Tongue (tissue), 3 donors: ENCODE measurements at places on chromosomes 5 and 9.

- peak; percentile 17 for DNase-seq
These were observed 169.9 kb downstream of the FANCC start for GRCh38 chr9:95147452-95148207.

GRCh38 chr5:1472964-1473628 is 27.9 kb upstream of the SLC6A3 start:
- DNase-seq = no peak

DNA sequence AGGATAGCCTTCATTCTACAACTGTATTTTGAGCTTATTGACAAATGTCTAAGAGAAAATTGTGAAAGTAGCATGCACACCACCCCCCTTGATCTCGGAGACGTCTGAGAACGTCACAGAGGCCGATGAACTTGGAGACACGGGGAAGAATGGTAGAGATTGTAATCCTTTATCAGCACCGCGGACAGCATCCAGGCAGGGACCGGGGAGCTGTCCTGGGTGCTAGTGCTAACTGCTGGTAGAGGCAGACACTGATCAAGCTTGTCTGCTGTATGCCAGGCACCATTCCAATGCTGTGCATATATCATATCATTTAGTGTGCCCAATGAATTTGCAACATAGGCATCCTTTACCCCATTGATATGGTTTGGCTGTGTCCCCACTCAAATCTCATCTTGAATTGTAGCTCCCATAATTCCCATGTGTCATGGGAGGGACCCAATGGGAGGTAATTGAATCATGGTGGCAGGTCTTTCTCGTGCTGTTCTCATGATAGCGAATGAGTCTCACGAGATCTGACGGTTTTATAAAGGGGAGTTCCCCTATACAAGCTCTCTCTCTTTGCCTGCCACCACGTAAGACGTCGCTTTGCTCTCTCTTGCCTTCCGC is 98.8 kb downstream of the LHX2 start:
- DNase-seq = peak; percentile 93

- no peak for DNase-seq
These were observed 92.5 kb upstream of the RARS1 start for GRCh38 chr5:168393773-168394172.

DNA sequence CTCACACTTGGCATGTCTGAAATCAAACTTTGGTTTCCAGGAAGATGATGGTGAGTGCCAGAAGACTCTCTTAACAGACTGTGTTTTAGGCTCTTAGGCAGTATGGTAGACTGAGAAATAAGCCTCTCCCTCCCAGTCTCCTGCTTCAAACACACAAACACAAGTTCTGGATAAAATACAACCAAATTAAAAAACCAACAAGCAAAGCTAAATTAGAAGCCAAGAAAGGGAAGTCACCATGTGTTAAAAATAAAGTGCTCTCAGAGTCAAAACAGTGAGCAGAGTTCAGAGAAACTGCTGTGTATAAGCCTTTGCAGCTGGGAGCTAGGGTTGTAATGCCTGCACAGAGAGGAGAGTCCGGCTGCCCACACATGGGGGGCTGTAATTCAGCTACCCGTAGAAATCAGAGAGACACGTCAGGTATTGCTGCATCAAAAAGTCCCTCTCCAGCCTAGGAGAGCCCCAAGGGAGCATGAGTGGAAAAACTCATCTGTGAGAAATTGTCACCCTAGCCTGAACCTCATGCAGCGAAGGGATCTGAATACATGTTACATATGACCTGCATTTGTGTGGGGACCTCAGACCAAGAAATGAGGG is 62.6 kb downstream of the ANGPTL2 start:
- DNase-seq = peak; percentile 45

DNA sequence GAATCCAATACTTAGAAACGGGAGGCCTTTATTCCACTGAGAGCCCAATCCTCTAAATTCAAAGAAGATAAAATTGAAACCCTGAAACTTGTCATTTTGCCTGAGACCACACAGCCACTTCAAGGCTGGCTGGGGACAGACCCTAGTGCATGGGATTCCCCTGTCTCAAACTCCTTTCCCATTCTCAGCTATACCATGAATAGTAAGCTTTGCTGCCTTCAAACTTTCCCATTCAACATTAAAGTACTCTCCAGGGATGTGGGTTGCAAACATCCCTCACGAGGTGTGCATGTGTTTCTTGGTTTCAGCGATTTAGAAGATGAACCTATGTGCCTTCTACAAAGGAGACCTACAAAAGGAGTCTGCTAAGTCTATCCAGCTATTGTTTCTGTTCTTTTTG is 64.6 kb downstream of the GABRB2 start:
- DNase-seq = no peak

DNA sequence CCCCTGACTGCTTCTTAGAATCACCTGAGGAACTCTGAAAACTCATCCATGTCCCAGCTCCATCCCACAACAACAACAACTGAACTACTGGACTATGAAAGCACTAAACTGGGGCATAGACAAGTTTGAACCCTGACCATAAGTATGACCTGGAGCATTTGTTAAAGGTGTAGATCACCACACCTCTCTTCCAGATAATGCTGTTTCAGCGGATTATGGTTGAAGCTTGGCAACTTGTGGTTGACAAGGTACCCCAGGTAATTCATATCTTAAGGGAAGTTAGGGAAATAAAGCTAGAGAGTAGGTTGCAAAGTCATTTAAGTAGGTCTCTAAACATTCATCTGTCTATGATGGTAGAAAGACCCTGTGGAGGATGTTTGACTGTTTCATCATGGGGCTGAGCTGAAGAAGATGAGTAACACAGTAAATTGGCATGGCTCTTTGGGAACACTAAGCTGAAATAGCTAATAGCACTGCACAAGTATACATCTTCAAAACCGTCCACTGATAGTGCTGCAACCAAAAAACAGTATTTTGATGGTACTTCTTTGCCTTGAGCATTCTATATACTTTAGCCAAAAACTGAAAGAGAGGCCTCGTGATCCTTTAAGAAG is 80.2 kb downstream of the TMEM174 start:
- no peak for DNase-seq

DNA sequence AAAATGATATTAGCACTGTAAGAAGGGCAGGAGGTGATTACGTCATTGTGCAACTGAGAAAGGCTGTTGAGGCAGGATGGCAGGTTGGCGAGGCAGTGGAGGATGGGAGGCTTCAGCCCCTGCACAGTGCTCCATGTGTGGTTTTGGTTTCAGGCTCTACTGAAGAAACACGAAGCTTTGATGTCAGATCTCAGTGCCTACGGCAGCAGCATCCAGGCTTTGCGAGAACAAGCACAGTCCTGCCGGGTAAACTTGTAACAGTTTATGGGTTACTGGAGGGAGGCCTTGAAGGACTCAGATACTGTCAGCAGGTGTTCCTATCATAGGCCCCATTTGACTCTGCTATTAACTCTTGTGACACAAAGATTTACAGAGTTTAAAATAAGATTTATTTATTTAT is 35.1 kb downstream of the SPTAN1 start:
- DNase-seq = no peak

- DNase-seq = peak; percentile 61
These were observed at the start of gene ERAP2 for GRCh38 chr5:96876292-96876850. Gene ERAP2, plus strand, starts transcription at chr5:96876500. Its CDS starts 3,186 bp downstream, at chr5:96879686.

GRCh38 chr5:141515141-141515540 is 26.3 kb downstream of the PCDHGC5 start:
- peak; percentile 10 for DNase-seq

DNA sequence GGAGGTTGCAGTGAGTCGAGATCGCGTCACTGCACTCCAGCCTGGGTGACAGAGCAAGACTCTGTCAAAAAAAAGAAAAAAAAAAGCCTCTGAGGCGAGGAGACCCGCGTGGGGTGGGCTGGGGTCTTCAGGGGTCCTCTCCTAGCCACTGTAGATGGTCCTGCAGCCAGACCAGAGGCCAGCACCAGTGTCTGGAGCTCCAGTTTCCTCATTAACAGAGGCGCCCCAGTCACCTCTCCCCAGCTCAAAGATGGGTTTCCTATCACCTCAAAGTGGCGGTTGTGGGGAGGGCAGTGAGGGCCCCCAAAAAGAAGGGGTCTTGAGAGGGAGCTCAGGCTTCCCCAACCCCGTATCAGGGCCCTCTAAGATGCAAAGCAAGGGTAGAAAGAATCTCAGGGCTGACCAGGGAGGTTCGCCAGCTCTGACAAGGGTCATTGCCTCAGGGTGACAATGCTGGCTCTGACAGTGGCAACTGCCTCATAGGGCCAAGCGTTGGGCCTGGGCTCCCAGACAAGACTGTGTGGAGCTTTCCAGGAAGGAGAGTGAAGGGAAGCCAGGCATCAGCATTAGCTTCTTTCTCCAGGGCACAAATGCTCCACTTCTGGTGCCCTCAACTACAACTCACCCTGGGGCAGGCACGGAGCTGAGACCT is 15.0 kb downstream of the STK10 start:
- DNase-seq = no peak

- DNase-seq = no peak
These were observed 210.6 kb downstream of the PCSK5 start for GRCh38 chr9:76101075-76101474.

DNA sequence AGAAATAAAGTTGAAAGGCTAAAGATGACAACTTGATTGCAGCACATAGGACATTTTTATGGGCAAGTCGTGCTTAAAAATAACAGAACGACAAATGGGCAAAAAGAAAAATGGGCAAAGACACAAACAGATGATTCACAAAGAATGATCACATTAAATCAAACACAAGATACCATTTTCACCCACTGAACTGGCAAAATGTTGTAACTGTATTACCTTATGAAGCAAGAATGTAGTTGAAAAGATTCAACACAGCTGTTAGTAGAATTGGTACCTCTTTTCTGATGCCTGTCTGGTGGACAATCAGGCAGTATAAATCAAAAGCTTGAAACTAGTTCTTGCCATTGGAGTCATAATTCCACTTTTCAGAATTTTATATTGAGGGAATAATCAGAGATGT is 81.0 kb upstream of the PALM2AKAP2 start:
- DNase-seq = peak; percentile 29

- DNase-seq = no peak
These were observed 250.8 kb upstream of the EDIL3 start for GRCh38 chr5:84635235-84636055.

- no peak for DNase-seq
These were observed 46.8 kb downstream of the NLN start for GRCh38 chr5:65768723-65769346.

DNA sequence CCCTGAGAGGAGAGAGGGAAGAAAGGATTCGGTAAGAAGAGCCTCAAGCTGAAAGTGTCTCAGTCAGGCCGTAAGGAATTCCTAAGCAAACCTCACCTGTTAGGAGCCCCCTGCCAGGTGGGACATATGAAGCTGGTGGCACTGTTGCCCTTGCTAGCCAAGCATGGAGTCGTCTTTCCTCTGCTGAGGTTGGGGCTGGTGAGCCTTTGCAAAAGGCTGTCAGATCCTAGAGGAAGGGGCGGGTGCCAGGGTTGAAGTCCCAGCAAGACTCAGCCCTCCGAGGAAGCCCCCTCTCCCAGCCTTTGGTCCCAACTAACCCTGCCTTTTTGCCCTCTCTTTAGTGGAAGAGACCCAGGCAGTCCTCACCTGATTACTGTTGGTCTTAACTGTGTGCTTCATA is 5.5 kb upstream of the SMIM32 start:
- DNase-seq = no peak

DNA sequence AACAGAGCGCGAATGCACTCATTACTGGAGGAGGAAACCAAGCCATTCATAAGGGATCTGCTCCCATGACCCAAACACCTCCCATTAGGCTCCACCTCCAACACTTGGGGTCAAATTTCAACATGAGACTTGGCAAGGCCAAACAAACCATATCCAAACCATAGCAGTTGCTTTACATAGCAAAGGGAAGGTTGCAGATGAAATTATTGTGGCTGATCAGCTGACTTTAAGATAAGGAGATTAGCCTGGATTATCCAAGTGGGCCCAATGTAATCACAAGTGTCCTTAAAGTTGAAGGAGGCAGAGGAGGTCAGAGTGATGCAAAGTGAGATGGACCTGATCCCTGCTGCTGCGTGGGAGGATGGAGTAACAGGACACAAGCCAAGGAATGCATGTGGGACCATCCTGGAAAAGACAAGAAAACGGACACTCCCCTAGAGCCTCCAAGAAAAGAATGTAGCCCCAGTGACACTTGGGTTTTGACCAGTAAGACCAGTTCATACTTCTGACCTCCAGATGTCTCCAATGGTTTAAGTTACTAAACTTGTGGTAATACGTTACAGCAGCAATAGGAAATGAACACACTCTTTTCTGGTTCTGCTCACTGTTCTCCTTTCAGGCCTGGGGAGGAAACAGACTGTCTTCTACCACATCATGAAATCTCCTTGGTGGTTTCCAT is 167.3 kb downstream of the GNAQ start:
- DNase-seq = no peak

DNA sequence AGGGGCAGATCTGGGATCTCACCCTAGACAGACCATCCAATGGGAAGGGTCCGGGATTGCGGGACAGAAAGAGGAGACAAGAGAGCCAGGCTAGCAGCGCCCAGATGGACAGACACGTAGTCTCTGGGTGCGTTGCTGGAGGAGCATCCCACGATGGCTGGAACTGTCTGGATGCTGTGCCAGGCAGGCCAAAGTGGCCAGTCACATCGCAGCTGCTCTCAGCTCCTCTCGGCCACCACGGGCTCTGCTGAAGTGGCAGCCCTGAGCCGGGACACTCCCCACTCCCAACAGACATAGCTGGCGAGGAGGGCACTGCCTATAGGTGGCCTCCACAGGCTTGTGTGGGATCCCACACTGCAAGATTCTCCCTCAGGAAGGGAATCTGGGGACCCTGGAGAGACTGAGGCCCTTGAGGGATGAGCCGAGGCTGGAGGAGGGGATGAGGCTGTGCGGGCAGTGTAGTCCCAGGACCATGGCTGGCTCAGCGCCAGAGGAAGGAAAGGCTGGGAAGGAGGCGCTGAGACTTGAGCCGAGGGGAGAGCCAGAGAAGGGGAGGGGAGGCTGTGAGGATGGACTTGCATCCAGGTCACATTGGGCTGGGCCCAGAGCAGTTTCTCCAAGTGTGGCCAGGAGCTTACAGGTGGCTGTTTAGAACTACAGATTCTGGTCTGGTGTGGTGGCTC is 10.3 kb upstream of the WDR5 start:
- peak; percentile 50 for DNase-seq

GRCh38 chr9:129312251-129313122 is 134.4 kb upstream of the IER5L start:
- no peak for DNase-seq

DNA sequence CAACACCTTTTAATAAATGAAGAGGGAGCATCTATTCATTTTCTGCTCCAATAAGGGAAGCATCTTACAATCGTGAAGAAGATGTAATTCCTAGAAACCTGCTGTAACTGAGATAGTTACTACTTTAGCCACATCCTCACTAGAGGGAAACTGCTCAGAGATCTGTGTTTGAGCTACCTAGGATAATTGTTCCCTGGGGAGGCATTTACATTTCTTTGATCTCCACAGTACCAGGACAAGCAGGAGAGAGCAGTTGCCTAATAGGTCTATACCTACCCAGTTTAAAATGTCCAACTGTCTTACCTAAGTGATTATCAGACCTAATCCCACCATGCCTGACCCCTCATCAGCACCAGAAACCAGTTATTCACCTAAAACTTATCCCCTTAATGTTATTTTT is 196.9 kb downstream of the TUSC1 start:
- DNase-seq = no peak

DNA sequence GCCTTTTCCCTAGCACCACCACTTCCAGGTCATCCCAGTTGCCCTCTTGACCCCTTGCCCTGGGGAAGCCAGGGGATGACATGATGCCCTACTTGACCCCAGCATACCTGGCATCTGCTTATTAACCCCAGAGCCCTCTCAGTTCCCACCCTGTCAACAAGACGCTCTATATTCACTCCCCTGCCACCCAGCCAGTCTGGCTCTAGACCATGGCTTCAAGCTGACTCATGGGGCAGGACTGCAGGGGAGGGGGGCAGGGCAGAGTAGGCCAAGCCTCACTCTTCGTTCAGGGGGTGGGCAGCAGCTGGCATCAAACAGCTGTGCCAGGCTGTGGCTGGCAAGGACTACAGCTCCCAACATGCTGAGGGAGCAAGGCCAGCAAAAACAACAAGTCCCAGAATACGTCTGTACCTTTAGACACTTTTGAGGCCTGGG is 5.3 kb downstream of the ATOSB start:
- peak; percentile 84 for DNase-seq
